ENCODE measurements at places on chromosomes 7 and 10.

DNA sequence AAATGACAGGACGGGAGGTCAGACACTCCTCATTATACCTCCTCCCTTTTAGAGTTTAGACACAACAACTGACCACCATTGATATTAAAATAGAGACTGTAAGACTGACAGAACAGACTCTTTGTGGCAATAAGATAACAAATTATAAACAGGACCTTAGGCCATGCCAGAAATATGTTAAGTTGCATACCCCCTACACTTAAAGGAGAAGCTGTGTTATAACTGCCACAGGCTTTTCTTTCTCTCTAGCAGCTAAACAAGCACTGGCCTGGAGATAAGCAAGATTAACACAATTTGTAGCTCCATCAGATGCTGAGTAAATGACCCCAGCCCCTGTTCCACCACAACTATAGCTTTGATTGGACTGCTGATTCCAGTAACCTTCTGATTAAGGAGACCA is 10.5 kb upstream of the UNC5B start:
- no peak for DNase-seq

GRCh38 chr7:86778271-86778670 is 134.6 kb downstream of the GRM3 start:
- no peak for DNase-seq

DNA sequence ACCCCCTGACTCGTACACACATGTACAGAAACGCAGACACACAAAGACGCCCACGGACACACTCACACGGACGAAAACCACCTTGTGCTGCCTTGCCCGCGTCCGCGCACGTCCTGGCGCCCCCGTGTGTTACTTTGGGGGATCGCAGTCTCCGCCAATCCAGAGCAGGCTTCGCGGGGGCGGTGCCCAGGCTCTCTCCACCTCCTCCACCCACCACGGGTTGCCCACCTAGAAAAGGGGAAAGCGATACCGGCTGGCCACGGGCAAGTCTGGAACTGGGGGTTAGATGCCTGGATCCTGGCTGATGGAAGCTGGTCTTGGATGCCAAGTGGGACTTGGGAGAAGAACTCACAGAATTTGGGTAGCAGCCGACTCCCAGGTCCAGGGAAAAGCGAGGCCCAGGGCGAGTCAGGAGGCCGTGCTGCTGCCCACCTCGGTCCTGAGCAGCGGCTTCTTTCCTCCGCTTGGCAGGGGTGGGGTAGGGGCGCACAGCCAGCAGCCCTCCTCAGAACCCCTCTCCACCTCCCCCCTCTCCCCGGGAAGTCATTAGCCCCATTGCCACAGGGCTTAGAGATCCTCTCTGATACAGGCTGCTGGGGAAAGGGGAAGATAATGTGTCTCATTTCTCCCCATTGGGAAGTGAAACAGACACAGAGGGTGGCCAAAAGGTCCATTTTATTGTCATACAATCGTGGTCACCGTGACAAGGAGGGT is 4.6 kb upstream of the VGF start:
- DNase-seq: peak; percentile 80

GRCh38 chr10:5447611-5448071 is 35.3 kb downstream of the NET1 start:
- DNase-seq: peak; percentile 42

- DNase-seq: no peak
Measured at GRCh38 chr7:149819141-149819960, 18.8 kb upstream of the ZNF862 start.

GRCh38 chr7:142566271-142566670 is 183.0 kb upstream of the PRSS1 start:
- no peak for DNase-seq

DNA sequence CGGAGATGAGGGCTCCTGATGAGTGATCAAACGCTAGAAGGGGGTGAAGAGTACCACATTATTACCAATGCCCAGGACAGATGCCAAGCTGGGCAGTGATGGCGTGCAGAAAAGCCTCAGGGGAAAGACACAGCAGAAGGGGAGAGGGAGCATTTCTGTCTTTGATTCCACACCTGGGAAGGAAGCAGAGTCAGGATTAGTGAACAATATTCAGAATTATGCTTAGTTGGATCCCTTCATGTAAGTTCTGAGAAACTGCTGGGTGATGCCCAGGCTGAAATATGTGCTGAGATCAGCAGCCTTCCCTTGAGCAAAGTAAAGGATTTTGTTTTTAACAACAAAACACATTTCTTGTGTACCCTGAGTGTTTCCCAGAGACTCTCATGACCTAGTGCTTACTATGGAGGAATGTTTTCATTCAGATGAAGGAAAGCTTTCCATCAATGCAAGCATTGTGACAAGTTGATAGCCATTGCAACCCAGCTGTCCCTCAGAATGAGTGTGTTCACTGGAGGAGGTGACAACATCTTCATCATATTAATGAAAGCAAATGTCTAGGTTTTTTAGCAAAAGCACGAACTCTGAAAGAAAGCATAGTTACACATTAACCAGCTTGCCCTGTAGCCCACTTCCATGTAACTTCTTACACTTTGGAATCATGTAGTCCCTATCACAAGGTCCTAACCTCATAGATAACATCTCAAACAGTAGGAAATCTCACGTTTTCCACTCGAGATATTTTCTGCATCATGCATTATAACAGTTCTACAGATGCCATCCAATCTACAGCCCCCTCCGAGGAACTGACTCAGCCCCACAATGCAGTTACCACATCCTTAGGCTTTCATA is 23.8 kb upstream of the AKR1C1 start:
- no peak for DNase-seq

- no peak for DNase-seq
Measured at GRCh38 chr10:116978901-116979300, 26.1 kb downstream of the SHTN1 start.

- DNase-seq: peak; percentile 44
Measured at GRCh38 chr7:101308245-101309085, 13.1 kb downstream of the IFT22 start.

DNA sequence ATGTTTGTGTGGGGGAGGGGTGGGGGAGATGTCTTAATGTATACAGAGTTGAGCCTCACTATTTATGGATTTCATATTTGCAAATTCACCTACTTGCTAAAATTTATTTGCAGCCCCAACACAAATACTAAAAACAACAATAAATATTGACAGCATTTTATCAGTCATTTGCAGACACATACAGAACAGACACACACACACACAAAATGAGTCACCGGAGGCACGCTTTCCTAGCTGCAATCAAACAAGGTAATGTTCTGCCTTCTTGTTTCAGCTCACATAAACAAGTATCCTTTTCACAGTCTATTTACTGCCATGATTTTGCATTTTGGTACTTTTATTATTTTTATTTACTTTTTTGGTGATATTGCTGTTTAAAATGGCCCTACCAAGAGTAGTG is 88.5 kb downstream of the IPMK start:
- DNase-seq: no peak

GRCh38 chr7:81846398-81846797 is 76.6 kb upstream of the HGF start:
- no peak for DNase-seq

Data from GM13976 (cell line).